Esophagus squamous epithelium (tissue), 5 donors: ENCODE measurements at places on chromosomes 2 and 18.

DNA sequence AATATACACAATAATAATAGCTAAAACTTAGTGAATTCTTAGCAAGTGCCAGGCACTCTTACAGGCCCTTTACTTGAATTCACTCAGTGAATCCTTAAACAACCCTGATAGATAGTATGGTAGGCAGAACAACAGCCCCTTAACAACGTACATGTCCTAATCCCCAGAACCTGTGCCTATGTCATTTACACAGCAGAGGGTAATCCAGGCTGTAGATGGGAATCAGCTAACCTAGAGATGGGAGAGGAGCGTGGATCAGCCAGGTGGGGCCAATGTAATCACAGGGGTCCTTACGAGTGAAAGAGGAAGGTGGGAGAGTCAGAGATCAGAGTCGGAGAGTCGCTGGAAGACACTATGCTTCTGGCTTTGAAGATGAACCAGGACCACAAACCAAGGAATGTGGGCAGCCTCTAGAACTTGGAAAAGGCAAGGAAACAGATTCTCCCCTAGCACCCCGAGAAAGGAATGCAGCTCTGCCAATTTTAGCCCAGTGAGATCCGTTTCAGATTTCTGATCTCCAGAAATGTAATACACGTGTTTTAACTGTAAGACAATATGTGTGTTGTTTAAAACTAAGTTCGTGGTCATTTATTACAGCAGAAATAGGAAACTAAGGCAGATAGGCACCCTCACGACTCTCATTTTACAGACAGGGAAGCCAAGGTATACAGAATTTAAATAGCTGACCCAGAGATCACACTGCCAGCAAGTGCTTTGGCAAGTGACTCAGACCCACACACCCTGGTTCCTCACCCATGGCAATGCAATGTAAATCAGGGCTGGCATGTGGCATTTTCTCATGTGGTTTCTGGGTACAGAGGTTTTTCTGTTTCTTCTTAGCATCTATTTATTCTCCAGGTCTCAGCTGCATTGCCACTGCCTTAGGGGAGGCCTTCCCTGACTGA is 68.9 kb downstream of the DOCK10 start:
- no peak for DNase-seq

DNA sequence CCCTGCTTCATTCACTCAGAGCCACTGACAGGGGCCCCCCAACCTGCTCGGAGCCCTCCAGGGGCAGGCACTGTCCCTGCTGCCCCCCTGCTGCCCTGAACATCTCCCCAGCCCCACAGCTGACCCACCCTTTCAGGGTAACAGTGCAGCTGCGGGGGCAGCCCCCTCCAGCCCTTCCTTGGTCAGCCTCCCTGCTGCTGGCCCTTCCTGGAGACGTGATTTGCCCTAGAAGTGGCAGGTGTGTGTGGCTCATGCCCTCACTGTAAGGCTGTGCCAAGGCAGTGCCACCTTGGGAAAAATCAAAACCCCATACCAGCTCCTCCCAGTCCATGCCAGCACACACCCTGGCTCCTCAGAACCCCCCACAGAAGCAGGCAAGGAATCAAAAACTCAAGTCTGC is 184.2 kb upstream of the HDAC4 start:
- no peak for DNase-seq

GRCh38 chr2:213101692-213102460 is 49.5 kb downstream of the IKZF2 start:
- no peak for DNase-seq

- no peak for DNase-seq
Measured at GRCh38 chr2:70728128-70728527, 39.9 kb downstream of the ADD2 start.

DNA sequence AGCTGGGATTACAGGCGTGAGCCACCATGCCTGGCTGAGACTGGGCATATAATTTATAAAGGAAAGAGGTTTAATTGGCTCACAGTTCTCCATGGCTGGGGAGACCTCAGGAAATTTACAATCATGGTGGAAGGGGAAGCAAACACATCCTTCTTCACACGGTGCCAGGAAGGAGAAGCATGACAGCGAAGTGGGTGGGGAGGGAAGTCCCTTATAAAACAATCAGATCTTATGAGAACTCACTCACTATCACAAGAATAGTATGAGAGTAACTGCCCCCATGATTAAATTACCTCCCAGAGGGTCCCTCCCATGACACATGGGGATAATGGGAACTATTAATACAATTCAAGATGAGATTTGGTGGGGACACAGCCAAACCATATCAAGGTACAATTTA is 7.8 kb upstream of the LCLAT1 start:
- DNase-seq: no peak

DNA sequence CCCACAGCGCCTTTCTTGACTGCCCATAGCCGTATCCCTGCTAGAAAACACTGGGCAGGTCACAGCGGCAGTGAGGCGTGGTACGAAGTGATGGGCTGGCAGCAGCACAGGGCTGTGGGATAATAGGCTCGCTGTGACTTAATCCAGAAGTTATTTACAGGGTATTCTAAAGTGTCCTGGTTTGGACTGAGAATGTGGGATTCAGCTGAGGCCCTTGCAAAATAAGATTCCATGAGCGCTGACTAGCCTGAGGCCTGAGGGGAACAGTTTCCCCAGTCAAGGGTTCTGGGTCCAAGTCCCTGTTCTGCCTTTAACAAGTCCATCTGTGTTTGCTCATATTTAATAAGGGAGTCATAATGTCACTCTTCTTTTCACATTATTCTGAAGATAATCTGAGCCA is 34.6 kb downstream of the SETBP1 start:
- DNase-seq: no peak

GRCh38 chr2:2560374-2561015 is 229.4 kb upstream of the MYT1L start:
- DNase-seq: no peak

DNA sequence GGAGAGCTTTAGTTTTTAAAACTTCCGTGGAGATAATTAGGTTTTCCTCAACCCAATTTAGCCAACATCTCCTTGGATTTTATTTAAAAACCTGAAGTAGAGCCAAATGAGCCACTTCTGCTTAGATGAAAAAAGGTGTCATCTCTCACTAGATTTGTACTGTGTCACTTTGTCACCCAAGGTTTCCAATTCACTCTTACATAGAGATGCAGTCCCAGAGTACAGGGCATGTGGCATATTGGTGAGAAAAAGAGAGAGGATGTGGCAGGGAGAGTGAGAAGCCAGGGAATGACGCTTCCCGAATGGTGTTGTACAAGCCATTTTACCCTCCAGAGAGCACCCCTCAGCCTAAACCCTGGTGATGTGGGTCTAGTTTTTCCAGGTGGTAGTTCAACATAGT is 44.4 kb upstream of the CTLA4 start:
- DNase-seq: no peak
